ENCODE measurements at places on chromosomes 11 and 22. TPM values are rescaled to one million over a fixed set of nuclear protein-coding genes. Genes with fewer than 3 reads are reported as not detected.

Gene MUC5AC
- 2.3 TPM for total RNA-seq

Gene TALDO1
- 423 TPM for total RNA-seq

Gene RHBDD3
- total RNA-seq = 34.3 TPM

Gene SMTNL1
- total RNA-seq = not detected

Gene CFAP300
- 6.9 TPM for total RNA-seq

Gene OR56B4
- total RNA-seq = not detected

Gene RAG2
- not detected for total RNA-seq
